Coronary artery (tissue), 2 donors: ENCODE measurements at places on chromosomes 2 and 18.

DNA sequence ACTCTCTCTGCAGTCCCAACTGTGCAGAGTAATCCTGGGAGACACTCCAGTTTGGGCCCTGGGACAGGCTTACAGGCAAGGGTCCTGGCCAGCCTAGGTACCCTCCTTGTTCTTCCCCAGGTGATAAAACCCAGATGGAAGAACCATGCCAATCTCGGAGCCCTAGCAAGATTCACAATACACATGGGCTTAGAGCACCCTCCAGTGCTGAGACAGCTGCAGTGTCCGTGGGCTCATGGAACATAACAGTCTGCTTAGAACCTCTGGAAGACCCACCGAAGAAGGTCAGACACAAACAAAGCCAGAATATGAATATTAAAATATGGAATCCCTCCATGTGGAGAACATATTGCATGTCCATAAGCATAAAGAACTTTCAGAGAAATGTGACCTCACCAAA lies 568.1 kb downstream of the KCNJ3 start:
- no peak for DNase-seq

- DNase-seq = no peak
Observed at GRCh38 chr18:23226930-23227725, 91.8 kb downstream of the CABLES1 start.

DNA sequence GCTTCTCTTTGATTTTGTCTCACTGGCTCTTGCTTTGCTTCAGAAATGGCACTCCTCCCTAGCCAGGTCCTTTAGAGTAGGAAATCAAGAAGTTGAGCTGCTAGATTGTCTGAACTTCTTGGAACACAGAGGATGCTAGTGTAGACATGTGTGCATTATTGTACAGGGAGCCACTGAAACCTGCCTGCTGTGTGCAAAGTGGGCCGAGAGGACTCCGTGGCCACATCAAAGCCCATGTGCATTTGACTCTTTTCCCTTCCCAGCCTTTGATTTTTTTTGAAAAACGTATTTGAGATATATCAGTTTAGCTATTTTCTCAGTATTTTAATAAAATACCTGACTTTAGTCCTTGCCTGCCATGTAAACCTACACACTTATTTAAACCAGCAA lies 83.1 kb downstream of the TMEM247 start:
- no peak for DNase-seq

GRCh38 chr2:30159766-30160165 lies 13.0 kb downstream of the YPEL5 start:
- DNase-seq = no peak
